CD4-positive, alpha-beta T cell treated with Interleukin-6 for 4 hours (primary cell): ENCODE measurements at places on chromosomes 2 and 18.

DNA sequence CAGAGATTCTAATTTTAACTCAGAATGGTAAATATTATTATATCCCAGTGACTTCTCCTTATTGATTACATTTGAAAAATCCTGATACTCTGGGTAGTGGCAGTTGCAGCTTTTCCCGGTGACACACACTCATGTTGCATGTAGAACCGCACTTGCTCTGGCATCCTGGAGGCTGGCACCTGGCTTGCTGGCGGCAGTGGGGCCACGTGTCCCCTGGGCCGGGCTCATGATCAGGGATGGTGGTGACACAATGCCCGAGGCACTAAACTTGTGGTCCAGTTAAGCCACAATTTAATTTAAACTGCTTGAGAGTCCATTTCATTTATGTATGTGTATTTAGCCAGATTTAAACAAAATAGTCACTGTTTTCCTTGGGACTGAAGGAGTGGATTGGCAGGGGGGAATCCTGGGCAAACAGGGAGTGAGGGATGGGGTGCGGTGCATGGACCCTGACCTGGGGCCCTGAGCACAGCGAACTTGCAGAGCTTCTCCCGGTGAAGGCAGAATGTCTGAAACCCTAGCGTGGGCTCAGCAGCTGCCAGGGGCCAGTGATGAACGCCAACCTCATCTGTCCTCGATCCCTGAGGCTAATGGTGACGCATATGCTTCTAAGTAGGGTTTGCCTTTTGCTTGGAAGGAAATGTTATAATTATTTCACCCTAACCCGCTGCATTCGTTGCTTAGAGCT, 50.0 kb downstream of the KCNG2 start:
- no peak for DNase-seq

DNA sequence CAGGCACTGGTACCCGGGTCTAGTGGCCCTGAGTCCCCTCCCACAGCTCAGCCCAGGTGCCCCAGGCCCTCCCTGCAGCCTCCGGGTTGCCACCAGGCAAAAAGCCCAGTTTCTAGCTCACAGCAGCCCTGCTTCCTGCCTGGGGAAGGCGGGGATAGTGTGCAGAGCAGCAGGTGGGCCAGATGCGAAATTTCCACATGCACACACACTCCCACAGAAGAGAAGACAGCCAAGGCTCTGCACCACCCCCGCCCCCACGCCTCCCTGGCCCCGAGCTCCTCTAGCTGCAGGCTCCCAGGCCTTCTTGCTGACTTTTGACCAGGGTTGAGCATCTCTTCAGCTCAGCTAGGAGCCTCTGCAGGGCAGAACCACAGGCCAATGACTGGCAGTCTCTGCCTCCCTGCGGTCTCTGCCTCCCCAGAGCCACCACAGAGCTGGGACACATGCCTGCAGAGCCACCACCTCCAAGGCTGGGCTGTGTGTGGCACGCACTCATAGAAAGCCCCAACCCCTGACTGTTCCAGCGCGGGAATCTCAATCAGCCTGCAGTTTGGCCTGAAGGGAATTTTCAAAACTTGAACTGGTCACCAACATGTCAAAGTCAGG, 7.2 kb downstream of the SLC66A2 start:
- DNase-seq, result peak; percentile 20

DNA sequence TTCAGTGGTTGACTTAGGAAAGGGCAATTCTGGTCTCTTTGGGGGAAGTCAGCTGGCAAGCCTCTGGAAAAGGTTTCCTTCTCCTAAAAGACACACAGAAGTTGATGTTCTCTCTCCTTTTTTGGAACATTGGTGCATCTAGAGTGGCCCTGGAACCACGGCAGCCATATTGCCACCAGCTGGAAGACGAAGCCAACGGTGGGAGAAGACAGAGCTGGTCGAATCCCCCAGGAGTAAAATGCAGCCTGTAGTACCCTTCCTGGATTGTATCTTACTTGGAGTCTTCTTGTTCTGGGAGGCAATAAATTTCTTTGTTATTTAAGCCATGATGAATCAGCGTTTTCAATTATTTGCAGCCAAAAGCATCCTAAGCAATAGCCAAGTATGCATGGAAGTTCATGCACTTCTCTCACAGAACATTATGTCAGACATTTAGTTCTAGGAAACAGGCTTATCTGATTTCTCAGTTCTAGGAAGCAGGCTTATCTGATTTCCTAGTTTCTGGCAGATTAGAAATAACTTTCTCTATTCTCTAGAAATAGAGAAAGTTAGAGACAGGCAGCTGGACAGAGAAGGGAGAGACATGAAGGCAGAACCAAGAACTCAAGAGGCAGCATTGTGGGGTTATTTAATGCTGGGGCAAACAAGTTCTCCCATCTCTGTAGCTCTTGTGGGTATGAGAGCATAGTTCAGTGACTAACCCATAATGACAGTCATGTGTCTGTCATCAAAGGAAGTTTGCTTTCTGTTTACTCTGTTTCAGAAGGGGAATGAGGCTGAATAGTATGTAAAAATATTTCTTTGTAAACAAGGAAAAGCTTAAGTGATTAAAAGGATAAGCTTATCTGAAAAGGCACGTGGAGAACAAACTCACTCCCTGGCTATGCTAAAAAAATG, 40.5 kb upstream of the NABP1 start:
- peak; percentile 29 for DNase-seq

DNA sequence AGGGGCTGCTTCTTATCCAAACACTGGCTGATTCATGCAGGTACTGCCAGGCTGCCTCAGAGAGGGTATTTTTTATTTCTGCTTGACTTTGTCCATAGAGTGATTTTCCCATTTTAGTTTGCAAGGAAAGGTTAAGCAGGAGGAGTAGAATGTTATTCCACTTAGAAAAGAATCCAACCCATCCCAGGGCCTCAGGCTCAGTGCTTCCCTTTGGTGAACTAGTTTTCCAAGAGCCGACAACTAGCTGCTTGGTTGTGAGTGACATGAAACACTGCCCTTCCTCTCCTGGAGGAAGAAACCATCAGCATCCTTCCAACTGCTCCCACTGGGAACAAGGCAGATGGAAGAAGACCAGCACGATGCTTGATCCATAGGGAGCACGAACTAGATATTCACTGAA, 58.5 kb downstream of the BCL2 start:
- no peak for DNase-seq

DNA sequence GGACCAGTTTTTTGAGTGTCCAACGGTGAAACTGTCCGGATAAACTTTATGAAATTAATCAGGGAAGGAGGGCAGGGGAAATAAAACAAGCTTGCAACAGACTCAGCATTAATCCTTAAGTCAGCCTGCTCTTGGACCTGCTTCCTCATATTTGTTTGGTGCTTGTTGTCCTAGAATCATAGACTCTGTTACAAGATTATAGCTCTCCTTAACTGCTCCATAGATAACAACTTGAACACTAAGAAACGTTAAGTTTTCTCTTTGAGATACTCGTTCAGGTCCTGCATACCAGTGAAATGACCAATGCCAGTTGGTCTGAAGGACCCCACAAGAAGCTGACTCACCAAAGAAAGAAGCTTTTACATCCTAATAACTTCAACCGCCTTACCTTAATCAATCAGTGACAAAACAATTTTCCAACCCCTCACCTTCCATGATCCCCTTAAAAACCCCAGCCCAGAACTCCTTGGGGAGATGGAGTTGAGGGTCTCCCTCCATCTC, 493.2 kb downstream of the PID1 start:
- no peak for DNase-seq

- DNase-seq, result no peak
These were observed 4.6 kb downstream of the BCL11A start for GRCh38 chr2:60548845-60549237.

GRCh38 chr2:156338578-156338977, 6.1 kb upstream of the NR4A2 start:
- no peak for DNase-seq

GRCh38 chr18:61019338-61020301, 313.6 kb upstream of the CDH20 start:
- DNase-seq, result no peak

DNA sequence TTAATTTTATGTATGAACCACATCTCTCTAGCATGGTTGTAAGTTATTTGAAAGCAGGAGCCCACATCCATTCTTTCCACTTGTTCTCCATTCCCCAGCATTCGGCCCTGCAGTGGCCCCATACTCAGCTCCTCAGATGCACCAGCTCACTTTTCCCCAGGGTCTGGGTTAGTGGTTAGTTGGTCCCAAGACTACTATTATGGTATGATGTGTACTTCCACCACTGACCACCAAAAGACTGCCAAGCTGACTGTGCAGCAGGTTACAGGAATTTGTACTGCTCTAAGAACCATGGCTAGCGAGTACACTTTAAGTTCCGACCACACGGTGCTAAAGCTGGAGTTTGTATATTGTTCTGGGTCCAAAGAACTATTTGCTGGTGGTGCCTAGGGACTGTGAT, 413.6 kb upstream of the TCF4 start:
- no peak for DNase-seq

GRCh38 chr2:238726670-238727584, 121.0 kb upstream of the TWIST2 start:
- DNase-seq, result no peak

GRCh38 chr2:75381032-75381431, 179.7 kb downstream of the EVA1A start:
- DNase-seq, result no peak

DNA sequence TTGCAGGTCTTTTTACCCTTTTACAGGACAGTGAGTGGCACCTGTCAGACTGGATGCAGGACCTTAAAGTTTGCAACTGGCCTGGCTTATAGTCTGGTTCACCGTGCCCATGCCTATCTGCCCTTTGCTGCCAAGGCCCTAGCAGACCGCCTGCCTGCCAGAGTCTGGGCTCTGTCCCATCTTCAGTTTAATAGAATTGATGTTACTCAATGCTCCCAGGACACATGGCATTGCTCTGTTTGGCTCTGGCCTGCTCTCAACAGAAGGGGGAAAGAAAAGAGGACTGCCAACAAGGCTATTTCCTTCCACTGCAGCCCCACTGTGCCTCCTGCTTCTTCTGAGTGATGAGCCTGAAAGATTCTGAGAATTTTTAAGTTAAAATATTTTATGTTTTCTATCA, 25.6 kb upstream of the TMEM178A start:
- no peak for DNase-seq

- no peak for DNase-seq
These were observed 128.6 kb downstream of the NCK2 start for GRCh38 chr2:105873281-105873680.

GRCh38 chr2:152054593-152054992, 44.3 kb downstream of the CACNB4 start:
- DNase-seq, result no peak

- no peak for DNase-seq
These were observed 43.8 kb upstream of the SCN9A start for GRCh38 chr2:166419616-166419934.

DNA sequence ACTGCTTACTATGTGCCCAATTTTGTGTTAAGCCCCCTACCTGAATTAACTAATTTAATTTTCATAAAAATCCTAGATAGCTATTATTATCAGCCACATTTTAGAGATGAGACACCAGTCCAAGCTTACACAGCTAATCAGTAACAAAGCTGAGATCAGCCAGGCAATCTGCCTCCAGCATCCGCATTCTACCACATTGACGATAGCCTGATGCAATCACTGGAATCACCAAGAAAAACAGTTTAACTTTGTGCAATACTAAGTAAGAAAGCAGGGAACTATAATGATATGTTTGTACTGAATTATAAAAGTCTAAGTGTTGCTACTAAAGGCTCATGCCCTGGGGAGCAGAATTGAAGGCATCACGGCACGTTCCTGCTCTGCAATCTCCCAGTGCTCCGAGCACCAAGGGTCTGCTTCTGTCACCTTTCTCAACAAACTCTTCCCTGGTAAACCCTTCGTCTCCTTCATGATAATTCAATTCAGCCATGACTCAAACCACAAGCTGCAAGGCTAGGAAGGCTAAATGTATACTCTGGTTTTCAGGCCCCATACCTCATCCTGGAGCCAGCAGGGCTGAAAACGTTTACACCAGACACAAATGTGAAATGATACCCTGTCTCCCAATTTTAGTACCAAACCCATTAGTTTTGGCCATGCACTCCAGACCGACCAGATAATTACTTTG, 19.4 kb downstream of the KANSL3 start:
- no peak for DNase-seq

GRCh38 chr18:50409236-50409635, 34.4 kb downstream of the SKA1 start:
- no peak for DNase-seq

GRCh38 chr2:202718614-202719013, 83.8 kb downstream of the FAM117B start:
- no peak for DNase-seq

- no peak for DNase-seq
These were observed 287.3 kb downstream of the AGPS start for GRCh38 chr2:177679611-177680605.

- peak; percentile 75 for DNase-seq
These were observed 1.1 kb downstream of the HK2 start for GRCh38 chr2:74834792-74835755.

- DNase-seq, result no peak
These were observed 3.7 kb upstream of the LRRFIP1 start for GRCh38 chr2:237623428-237624403.

GRCh38 chr2:85854897-85855296, 33.9 kb downstream of the ST3GAL5 start:
- DNase-seq, result no peak

DNA sequence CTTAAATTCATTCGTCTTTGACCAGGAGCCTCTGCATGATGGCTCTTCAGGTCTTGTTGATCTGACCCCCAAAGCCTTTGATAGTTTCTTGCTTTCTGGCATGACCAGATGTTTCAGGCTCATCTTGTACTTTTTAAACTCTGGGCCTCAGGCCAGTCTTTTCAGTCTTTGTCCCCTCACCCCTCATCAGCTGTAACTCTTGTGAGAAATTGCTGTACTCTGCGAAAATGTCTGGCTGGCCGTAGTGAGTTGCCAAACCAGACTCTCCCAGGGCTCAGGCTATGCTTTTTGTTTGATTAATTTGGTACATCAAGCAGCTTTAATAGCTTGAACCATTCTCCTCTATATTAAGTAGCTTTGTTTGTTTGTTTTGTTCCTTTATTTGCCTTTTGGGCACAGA, 75.9 kb downstream of the BABAM2 start:
- DNase-seq, result no peak

DNA sequence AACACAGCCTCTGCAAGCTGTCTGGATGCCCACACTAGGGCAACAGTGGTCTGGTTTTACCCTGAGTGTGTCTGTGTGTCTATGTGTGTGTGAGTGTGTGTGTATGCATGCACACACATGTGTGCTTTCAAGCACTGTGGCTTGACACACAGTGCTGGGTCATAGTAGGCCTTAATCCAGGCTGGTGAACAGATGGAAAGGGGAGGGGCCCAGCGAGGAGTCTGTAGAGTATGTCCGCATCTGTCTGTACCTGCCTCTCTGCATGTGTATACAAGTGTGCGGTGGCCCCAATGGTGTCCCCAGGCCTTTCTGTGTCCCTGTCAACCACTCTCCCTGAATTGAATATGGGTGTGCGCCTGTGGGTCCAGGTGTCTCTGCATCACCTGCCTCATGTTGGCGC, 9.3 kb upstream of the KCNIP3 start:
- no peak for DNase-seq

GRCh38 chr2:230885463-230886130, 20.9 kb downstream of the ITM2C start:
- DNase-seq, result no peak

GRCh38 chr2:146634230-146635097, 1210.4 kb upstream of the ACVR2A start:
- DNase-seq, result no peak
